Stimulated activated CD4-positive, alpha-beta T cell treated with anti-CD3 and anti-CD28 coated beads, TNF-alpha, amount 100 ng/mL, for 48 hours (primary cell): ENCODE measurements at places on chromosomes 2 and 18.

DNA sequence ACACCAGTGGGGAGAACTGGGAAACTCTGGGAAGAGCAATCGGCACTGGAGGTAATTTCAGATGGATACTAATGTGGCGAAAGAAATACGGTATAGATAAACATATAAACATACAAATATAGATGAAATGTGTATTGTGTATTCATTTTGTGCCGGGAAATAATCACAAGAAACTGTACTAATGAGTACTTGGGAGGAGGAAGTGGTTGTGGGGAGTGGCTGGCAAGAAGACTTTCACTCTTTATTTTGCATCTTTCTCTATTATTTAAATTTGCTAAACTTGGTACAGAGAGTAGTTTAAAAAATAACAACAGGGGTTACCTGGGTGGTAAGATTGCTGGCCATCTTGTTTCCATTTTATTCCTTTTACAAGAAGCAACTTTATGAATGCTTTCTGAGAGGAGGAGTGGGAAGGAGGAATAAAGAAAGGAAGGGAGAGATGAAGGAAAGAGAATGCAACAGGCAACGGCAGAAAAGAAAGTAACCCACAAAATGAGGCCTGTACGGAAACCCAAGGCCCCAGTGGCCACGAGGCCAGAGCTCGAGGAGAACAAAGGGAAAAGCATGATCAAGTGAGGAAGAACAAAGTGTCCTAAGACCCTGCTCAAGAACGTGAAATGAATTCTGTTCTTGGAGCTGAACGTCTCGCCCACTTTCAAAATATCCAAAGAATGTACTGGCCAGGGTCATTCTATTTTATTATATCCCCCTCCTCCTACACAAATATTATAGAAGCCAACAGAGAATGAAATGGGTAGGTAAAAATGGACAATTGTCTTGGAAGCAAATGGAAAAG, 45.2 kb downstream of the FAM178B start:
- no peak for DNase-seq

GRCh38 chr18:59960272-59960671, 60.5 kb downstream of the PMAIP1 start:
- no peak for DNase-seq

GRCh38 chr2:162018530-162018929, 55.5 kb downstream of the DPP4 start:
- no peak for DNase-seq

DNA sequence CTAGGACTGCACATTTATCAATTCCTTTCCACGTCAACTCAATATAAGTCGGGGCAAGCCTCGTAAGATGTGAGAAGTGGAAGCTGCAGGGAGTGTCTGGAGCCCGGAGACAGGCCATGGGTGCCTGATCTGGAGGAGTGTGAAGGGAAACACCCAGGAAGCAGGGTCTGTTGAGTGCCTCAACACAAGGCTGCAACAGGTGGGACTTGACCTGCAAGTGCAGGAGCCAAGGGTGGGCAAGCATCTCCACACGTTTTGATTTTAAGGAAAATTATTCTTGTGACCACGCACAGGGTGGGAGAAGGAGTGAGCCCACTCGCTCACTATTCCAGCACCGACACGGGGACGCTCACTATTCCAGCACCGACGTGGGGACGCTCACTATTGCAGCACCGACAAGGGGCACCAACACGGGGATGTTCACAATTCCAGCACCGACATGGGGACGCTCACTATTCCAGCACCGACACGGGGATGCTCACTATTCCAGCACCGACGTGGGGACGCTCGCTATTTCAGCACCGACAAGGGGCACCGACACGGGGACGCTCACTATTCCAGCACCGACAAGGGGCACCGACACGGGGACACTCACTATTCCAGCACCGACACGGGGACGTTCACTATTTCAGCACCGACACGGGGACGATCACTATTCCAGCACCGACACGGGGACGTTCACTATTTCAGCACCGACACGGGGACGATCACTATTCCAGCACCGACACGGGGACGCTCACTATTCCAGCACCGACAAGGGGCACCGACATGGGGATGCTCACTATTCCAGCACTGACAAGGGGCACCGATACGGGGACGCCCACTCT, 197.3 kb downstream of the EIPR1 start:
- no peak for DNase-seq

DNA sequence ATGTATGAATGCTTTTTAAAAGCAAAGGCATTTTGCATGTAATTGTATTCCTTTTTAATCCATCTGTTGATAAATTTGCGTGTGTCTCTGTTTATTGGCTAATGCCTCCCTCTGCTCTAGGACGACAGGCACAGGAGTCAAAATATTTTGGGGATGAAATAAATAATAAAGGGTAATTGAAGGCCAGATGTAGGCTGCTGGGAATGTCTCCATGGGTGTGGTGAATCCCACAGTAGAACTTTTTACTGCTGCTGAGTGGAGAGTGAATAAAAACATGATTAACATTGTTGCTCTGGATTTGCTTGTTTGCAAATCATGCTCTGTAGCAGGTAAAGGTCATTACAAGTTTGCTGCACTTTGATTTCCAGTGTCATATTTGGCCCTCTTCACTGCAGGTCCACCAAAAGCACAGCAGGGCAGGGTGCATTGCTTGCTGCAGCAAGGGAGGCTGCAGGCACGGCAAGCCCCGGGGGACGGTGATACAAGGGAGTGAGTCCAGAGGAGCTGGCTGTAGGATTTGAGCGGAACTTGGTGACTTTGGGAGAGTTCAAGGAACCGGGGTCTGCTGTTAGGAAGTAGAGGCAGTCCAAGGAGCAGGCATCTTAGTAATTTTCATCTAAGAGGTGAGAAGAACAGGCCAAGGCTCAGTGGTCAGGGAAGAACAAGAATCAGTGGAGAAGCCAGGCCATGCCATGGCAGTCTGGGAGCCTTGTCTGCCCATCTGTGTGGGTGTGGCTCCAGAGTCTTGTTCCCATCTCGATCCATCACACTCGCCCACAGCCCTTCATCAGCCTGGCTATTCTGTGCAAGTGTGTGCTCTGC, 201.5 kb upstream of the RAB6C start:
- DNase-seq = no peak

DNA sequence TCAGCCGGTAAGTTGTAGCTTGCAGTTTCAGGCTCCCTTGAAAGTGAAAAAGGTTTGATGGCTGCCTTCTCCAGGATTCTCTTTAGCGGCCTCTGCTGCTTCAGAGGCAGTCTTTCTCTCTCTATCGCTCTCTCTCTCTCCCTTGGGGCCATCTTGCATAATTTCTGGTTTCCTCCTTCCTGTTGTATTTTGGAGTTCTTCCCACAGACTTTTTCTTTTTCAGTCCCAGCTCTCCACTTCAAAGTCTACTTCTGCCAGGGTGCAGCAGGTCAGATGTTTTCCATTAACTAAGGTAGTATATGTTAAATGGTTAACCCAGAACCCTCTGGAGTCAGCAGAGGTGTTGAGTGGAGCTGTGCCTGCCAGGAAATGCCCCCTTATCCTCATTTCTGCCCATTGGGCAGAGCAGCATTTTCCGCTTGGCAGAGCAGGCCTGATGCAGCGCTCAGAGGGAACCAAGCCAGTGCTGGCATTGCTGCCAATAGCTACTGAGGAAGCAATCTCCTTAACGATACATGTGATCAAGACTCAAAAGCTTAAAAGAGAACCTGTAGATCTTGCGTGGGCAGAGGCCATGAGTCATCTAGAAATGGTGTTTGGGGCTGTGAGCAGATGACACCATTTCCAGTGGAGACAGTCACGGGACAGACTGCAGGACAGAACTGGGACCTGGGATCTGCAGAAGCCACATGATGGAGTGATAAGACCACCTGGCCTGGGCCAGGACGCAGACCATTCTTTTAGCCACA, 20.8 kb downstream of the DBI start:
- no peak for DNase-seq
